Neural crest cell (in vitro differentiated cells): ENCODE measurements at places on chromosomes 5 and 9. TPM values are rescaled to one million over a fixed set of nuclear protein-coding genes. Genes with fewer than 3 reads are reported as not detected.

The CIZ1 gene
- total RNA-seq = 201 and 226 TPM in 2 replicates

DNA sequence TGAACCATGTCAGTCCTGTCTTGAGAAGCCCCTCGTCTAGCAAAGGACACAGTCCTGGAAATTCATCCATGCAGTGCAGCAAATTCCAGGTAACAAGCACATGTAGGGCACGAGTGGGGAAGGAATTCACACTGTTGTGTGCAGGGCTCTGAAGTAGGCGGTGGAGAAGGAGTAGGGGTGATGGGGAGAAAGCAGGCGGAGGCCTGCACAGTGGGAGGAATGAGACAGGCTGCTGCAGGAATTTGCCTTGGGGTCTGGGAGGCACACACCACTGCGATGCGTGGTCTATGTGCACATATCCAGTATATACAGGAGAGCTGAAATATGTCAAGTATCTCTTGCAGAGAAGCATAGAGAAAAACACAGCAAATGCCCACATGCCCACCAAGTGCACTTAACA is 249.2 kb upstream of the IRX2 start:
- DNase-seq = no peak
- no peak overlapping the region for H3K27ac ChIP-seq
- peaks cover 20% of the 10 kb centered on the region for H3K4me1 ChIP-seq
- H3K36me3 ChIP-seq = no peaks in the 10 kb centered on the region
- no peak overlapping the region for H3K4me3 ChIP-seq

- no peaks in the 10 kb centered on the region for H3K27me3 ChIP-seq
- peaks cover 5% of the 10 kb centered on the region for H3K4me1 ChIP-seq
- H3K36me3 ChIP-seq = no peaks in the 10 kb centered on the region
- H3K27ac ChIP-seq = no peak overlapping the region
Measured at GRCh38 chr5:40410231-40410861, 269.4 kb upstream of the PTGER4 start.

DNA sequence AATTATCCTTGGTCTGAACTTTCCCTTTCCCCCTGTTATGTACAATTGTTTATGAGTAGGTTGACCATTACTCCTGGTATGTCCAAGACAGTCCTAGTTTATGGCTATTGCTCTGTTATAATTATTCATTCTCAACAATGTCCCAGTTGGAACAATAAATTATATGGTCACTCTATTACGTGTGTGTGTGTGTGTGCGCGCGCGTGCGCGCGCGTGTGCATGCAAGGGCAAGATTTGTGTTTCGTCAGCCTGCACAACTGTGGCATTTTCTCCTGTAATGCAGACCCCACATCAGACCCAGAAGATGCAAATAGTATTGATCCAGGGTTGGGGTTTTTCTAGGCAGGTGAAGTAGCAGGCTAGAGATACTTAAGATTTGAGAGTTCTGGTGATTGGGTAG is 88.4 kb downstream of the ESM1 start:
- no peak overlapping the region for H3K27ac ChIP-seq
- H3K4me1 ChIP-seq = peaks cover 3% of the 10 kb centered on the region
- no peaks in the 10 kb centered on the region for H3K36me3 ChIP-seq

DNA sequence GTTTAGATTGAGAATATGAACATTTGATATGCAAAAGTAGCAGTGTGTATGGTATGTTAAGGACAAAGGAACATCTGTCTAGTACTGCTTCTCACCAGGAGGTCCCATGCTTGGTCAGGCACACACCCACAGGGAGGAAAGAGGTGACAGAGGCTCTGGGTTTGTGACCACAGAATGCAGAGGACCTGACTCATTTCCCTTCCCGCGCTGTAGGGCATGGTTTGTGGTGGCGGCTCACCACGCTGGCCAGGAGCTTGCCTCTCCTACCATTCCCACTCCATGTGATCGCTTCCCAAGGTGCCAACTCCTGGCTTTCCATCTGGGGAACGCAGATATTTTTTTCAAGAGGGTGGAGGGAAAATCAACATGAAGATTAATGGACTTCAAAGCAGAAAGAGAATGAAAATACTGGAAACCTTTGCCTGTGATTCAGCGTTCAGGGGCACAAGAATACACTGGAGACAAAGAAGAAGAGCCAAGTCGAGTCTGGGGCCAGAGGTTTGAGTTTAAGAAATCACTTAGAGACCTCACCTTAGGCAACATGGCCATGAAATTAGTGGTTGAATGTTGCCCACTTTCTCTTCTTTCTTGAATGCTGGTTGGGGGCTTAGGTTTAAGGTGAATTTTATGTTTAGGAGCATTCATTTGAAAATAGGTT is 477.8 kb downstream of the CCDC171 start:
- H3K4me3 ChIP-seq = no peak overlapping the region
- no peaks in the 10 kb centered on the region for H3K36me3 ChIP-seq
- H3K27me3 ChIP-seq = no peaks in the 10 kb centered on the region
- no peak overlapping the region for H3K27ac ChIP-seq

The SSBP2 gene
- 74.4 and 81.7 TPM in 2 replicates for total RNA-seq

DNA sequence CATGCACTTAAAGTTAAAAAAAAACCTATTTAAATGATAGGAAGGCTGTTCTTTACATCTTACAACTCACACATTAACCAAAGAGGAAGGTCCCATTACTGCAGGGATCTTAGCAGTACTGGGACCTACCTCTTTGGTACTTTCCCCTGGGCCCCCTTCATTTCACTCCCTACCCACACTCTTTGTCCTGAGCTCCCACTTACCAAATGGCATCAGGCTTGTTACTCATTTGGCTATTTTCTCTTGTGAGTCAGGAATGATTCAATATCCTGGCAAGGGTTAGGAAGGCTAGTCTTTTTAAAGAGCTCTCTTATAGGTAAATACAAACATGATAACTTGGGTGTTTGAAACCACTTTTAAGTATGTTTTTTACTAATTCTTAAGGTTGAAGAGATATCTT is 117.4 kb upstream of the ELL2 start:
- DNase-seq = no peak
- H3K27ac ChIP-seq = no peak overlapping the region
- no peak overlapping the region for H3K4me3 ChIP-seq
- H3K4me1 ChIP-seq = no peaks in the 10 kb centered on the region
- no peaks in the 10 kb centered on the region for H3K36me3 ChIP-seq

The PTPN3 gene
- total RNA-seq = 1.1 and 1.3 TPM in 2 replicates

- H3K36me3 ChIP-seq = no peaks in the 10 kb centered on the region
- peaks cover 13% of the 10 kb centered on the region for H3K4me1 ChIP-seq
- H3K27me3 ChIP-seq = no peaks in the 10 kb centered on the region
- DNase-seq = no peak
Measured at GRCh38 chr5:172777881-172778814, 7.2 kb upstream of the DUSP1 start.

DNA sequence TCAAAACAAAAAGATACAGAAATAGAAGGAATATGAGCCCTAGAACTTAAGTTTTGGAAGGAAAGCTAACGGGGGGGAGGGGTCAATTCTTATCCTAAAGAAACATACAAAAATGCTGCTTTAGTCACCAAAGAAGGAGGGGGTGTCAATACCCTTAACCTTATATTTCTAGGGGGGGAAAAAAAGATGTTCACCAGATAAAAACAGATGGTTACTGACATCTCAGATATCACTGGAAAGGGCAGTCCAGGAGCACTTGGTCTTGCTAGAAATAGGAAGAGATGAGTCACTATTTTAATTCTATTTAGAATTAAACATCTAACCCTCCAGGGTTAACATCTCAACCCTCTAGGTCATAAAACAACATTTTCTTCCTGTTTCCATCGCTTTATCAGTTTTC is 1.7 kb downstream of the DIAPH1 start:
- H3K4me3 ChIP-seq = peak overlapping the region; percentile 97
- no peaks in the 10 kb centered on the region for H3K27me3 ChIP-seq
- no peak overlapping the region for H3K27ac ChIP-seq
- no peak for DNase-seq
- H3K36me3 ChIP-seq = peaks cover 3% of the 10 kb centered on the region

The DNAI1 gene
- 1.5 and 1.9 TPM in 2 replicates for total RNA-seq

The MRRF gene
- total RNA-seq = 40.1 and 42.4 TPM in 2 replicates

- no peaks in the 10 kb centered on the region for H3K27me3 ChIP-seq
- peaks cover 15% of the 10 kb centered on the region for H3K36me3 ChIP-seq
- H3K4me3 ChIP-seq = no peak overlapping the region
- DNase-seq = no peak
- H3K4me1 ChIP-seq = peaks cover 70% of the 10 kb centered on the region
Measured at GRCh38 chr5:9454012-9454481, 91.8 kb downstream of the SEMA5A start.

- DNase-seq = no peak
- no peak overlapping the region for H3K27ac ChIP-seq
- H3K4me3 ChIP-seq = no peak overlapping the region
- no peaks in the 10 kb centered on the region for H3K27me3 ChIP-seq
- H3K4me1 ChIP-seq = peaks cover 69% of the 10 kb centered on the region
Measured at GRCh38 chr5:158955636-158956035, 144.1 kb downstream of the EBF1 start.

The DAPK1 gene
- total RNA-seq = 62.7 and 64.1 TPM in 2 replicates

- no peaks in the 10 kb centered on the region for H3K27me3 ChIP-seq
- no peak overlapping the region for H3K4me3 ChIP-seq
- no peaks in the 10 kb centered on the region for H3K4me1 ChIP-seq
- H3K36me3 ChIP-seq = peaks cover 17% of the 10 kb centered on the region
- peak overlapping the region; percentile 16 for H3K27ac ChIP-seq
Measured at GRCh38 chr9:135821116-135821515, 86.2 kb downstream of the CAMSAP1 start.

DNA sequence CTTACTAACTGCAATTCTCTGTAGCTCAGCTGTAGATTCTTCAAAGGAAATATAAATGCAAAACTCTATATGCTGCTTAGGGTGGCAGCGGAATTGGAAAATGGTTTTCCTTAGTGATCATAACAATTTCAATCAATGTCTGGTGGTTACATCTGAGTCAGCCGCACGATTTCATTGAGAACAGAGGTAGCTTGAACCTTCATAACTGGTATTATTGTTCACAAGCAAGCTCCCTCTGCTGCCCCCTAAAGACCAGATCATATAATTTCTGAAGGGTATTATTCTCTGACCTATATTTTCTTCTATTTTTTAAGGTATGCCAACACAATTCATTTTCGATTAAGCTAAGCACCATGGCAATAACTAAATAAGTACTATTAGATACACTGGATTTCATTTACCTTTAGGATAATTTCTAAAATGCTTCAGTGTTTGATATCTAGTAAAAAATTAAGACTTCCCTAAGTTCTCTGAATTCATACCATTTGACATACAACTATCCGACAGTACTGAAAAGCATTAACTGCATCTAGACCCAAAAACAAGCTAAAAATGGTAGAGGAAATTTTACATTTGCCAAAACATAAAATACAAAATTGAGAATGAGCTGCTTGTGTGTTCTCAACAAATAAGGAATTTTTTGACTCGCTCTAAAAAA is 181.1 kb upstream of the SPEF2 start:
- H3K4me3 ChIP-seq = no peak overlapping the region
- no peaks in the 10 kb centered on the region for H3K36me3 ChIP-seq
- no peak overlapping the region for H3K27ac ChIP-seq

The IFNK gene
- not detected in 2 replicates for total RNA-seq

GRCh38 chr9:76018761-76019160 is 128.3 kb downstream of the PCSK5 start:
- DNase-seq = no peak
- H3K4me3 ChIP-seq = no peak overlapping the region
- H3K27ac ChIP-seq = no peak overlapping the region

The CBY3 gene
- total RNA-seq = not detected in 2 replicates

The SLCO6A1 gene
- total RNA-seq = 3.9 and 4.4 TPM in 2 replicates

The SPATA31E1 gene
- 0.16 and 0.21 TPM in 2 replicates for total RNA-seq

DNA sequence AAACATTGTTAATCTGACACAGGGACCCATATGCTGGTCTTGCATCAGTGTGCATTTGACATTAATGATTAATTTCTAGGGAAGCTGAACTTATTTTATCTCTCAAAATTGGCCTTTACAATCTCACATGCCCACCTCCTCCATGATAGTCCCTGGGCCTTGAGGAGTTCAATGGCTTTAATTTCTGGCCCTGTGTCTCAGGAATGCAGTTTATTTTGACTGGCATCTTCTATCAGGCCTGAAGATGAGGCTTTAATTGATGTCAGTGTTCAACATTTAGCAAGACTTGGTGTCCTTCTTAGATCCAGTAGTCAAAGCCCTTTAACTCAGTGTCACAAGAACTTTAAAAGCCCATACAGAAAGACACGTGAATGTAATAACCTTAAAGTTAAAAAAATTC is 10.5 kb upstream of the CLTB start:
- peaks cover 11% of the 10 kb centered on the region for H3K27me3 ChIP-seq
- peaks cover 4% of the 10 kb centered on the region for H3K4me1 ChIP-seq
- no peak overlapping the region for H3K27ac ChIP-seq
- H3K4me3 ChIP-seq = no peak overlapping the region
- peaks cover 7% of the 10 kb centered on the region for H3K36me3 ChIP-seq

DNA sequence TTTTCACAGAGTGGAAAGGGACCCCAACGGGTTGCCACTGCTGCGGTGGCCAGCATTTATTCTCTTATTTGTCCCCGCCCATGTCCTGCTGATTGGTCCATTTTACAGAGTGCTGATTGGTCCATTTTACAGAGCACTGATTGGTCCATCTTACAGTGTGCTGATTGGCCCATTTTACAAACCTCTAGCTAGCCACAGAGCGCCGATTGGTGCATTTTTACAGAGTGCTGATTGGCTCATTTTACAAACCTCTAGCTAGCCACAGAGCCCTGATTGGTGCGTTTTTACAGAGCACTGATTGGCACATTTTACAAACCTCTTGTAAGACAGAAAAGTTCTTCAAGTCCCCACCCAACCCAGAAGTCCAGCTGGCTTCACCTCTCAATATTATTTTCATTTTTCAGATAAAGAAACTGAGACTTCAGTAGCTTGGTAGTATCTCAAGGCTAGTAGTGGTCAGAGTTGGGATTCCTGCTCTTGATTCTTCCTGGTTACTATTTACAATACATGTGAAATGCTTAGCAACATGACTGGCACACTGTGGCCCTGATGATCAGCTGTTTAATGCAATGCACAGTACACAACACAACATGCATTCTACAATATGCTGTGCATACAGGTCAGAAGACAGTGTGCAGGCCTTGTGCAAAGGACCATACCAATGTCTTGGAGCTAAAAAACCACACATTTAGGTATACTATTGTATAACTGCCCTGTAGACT is 63.6 kb upstream of the BOD1 start:
- no peaks in the 10 kb centered on the region for H3K36me3 ChIP-seq
- H3K4me3 ChIP-seq = no peak overlapping the region
- no peaks in the 10 kb centered on the region for H3K27me3 ChIP-seq

DNA sequence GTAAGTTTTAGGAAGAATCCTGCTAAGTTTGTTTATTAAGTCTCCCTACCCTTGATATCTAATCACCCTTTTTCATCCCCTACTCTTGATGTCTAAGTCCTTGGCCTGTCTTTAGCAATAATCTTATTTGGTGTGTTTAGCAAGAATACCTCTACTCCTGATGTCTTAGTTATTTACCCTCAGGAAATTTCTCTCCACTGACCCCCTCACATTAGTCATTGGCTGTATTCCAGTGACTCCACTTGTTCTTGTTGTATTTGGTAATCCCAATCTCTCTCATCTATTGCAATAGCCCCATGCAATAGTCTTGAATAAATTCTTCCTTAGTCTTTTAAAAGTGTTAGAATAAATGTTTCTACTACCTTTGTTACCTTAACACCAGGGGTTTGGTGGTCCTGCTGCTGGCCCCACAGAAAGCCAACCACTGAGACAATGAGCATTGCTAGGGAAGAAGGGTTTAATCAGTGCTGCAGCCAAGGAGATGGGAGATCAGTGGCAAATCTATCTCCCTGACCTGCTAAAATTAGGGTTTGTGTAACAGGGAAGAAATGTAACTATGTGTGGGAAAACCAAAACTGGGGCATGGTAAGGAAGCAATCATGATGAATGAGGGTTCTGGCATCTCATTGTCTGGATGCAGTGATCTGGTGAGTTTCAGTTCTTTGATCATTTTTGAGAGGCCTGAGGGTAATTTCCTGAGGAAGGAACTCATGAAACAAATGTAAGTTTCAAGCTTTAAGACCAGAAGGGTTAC is 236.4 kb upstream of the DAB2 start:
- H3K36me3 ChIP-seq = no peaks in the 10 kb centered on the region
- H3K27me3 ChIP-seq = no peaks in the 10 kb centered on the region
- no peak overlapping the region for H3K4me3 ChIP-seq

The FAXDC2 gene
- 2.7 and 2.9 TPM in 2 replicates for total RNA-seq
